ENCODE measurements at places on chromosomes 3 and 15.
A peak's percentile ranks its signal among the peaks of the same experiment; 100 is the strongest.

- no peak for DNase-seq
Observed at GRCh38 chr3:114336122-114336697, 42.4 kb downstream of the TIGIT start.

GRCh38 chr3:19016851-19017250, 131.5 kb upstream of the KCNH8 start:
- DNase-seq: no peak

GRCh38 chr3:6965881-6966280, 105.0 kb downstream of the GRM7 start:
- DNase-seq: no peak

- no peak for DNase-seq
Observed at GRCh38 chr15:68042855-68043222, 11.3 kb upstream of the PIAS1 start.

DNA sequence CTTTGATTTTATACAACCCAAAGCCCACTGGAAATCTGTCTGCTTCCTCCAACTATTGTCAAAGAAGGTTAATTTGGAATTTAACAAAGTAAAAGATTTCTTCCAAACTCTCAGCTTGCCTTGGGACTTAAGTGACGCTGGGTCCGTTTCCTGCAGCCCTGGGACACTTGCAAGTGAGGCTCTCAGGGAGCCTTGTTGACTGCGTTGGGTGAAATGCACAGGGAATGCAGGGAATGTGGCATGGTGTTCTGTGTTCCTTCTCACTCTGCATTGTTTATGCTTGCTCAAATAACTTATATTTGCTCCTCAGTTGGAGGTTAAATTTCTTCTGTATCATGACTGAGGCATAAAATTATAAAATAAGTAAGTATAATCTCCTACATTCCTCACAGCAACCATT, 60.9 kb upstream of the TJP1 start:
- no peak for DNase-seq

- no peak for DNase-seq
Observed at GRCh38 chr15:96358821-96359615, 28.5 kb downstream of the NR2F2 start.

DNA sequence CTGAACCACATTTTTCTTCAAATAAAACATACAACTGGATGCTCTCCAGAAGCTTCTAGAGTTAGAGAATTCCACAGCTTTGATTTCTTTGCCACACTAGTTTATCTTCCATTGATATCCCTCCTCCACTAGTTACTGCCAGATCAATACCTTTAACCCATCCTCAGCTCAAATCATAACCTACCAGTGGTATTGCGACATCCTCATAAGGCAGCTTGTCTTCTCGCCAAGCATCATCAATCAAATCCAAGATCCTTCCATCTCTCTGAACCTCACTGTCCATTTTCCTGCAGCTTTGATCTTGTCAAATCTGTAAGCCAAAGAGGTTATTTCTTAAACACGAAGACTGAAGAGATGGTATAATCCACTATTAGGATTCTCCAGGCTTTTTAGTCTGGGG, 3.2 kb downstream of the ANAPC13 start:
- DNase-seq: no peak

DNA sequence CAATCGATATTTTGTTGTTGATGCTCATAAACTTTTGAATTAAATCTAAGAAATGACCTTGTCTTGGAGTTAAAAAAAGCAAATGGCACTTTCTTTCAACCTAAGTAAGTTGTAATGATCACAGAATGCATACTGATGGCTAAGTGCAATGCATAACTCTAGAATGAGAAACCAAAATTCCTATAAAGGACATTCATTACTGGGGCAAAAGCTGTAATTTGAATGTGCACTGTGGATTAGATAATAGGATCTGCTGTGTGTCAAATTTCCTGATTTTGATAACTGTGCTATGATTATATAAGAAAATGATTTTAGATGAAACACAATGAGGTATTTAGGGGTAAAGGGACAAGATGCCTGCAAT, 14.3 kb downstream of the SIAH2 start:
- DNase-seq: no peak

DNA sequence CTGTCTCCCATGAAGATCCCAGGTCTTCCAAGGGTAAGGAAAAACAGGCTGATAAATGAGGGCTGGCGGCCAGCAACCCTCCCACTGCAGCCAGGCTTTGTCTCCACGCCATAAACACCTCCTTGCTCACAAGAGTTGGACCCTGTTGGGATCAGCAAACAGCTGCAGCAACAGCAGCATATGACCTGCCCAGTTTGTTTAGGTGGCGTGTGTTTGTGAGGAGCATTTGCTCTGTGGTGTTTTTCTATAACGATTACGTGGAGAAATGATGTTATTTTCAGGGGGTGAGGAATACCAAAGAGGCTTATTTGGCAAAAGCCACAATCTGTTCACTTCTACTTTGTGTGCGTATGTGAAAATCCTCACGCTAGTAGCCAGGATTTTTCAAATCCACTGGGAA, 58.5 kb downstream of the RFTN1 start:
- DNase-seq: no peak

- no peak for DNase-seq
Observed at GRCh38 chr3:138124188-138124587, 8.0 kb downstream of the A4GNT start.

- DNase-seq: no peak
Observed at GRCh38 chr15:68814596-68814995, 6.1 kb downstream of the ANP32A start.

DNA sequence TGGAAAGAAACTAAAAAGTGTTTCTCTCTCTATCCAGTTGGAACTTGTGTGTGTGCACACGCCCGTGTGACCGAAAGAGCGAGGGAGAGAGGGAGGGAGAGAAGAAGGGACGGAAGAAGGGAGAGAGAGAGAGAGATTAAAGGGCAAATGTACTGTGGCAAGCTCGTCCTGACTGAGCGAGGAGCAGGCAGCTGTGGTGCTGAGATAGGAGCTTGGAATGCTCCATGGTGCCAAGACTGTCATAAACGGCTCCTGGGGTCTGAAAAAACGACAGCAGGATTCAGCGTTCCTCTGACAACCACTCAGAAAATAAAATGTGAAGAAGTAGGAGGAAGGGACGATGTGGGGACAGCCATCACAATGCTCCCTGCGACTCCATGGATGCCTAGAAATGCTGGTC, 276.0 kb downstream of the SV2B start:
- DNase-seq: no peak

DNA sequence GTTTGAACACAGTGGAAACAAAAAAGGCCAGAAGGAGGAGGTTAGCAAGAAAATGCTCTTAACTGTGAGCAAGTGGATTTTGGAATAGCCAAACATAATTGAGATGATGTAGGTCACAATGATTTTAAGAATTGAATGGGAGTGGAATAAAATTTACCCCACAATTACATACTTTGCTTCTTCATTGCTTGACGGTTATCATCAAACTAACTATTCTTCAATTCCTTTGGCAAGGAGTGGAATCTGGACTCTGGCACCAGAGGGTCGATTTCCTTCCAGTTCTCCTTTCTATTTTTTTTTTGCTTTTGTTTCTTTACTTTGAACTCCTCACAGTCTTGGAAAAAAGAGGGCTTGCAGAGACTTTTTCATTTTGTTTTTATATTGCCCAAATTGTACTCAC, 634.5 kb upstream of the TGFBR2 start:
- no peak for DNase-seq

DNA sequence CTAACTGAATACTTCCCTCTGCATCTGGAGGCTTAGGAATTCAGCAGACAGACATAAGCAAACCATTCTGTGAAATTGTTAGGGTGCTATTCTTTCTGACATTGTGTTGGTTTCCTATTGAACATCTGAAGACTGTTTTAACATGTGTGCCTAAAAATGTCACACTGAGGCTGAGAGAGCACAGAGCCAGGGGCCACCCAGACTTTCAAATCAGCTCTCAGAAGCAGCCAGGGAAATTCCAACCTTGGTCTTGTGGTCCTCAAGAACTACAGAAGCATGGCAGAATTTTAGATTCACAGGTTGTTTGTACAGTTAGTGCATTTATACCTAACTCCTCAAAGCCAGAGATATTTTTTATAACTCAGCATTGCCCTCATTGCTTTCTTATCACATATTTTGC, 929.2 kb upstream of the CFAP20DC start:
- no peak for DNase-seq

GRCh38 chr3:126259411-126260391, 79.3 kb upstream of the ALDH1L1 start:
- no peak for DNase-seq

- peak; percentile 89 for DNase-seq
Observed at GRCh38 chr3:16801223-16801622, 83.5 kb upstream of the PLCL2 start.

- no peak for DNase-seq
Observed at GRCh38 chr15:70355275-70355795, 257.6 kb upstream of the TLE3 start.

DNA sequence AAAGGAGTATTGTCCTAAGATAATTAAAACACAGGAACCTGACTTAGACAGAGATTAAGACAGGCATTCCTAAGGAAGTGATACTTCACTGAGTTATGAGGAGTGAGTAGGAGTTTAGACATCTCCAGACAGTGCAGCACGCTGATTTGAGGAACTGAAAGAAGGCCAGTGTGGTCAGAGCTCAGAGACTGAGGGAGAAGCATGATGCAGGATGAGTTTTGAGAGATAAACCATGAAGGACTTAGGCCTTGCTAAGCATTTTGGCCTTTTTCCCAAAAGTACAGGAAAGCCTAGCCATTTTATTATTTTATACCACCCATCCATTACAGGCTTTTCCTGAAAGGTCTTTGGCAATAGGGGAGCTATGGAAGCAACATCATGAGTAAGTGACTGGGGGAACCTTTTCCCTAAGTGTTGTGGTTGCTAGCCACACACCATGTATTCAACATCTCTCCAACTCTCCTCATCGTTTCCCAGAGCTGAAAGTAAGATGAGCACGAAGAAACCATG, 375.6 kb upstream of the TPRG1 start:
- no peak for DNase-seq

DNA sequence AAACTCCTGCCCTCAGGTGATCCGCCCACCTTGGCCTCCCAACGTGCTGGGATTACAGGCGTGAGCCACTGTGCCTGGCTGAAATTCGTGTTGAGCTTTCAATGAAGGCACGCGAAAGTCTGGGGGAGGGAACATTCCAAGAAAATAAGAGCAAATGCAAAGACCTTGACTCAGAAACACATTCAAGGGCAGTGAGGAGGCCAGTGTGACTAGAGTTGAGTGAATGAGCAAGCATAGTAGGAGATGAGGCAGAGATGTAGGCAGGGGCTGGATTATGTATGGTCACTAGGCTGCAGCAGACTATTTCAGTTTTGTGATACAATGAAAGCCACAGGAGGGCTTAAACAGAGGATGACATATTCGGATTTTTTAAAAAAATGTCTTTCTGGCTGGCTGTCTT, 67.0 kb downstream of the SCN11A start:
- no peak for DNase-seq

DNA sequence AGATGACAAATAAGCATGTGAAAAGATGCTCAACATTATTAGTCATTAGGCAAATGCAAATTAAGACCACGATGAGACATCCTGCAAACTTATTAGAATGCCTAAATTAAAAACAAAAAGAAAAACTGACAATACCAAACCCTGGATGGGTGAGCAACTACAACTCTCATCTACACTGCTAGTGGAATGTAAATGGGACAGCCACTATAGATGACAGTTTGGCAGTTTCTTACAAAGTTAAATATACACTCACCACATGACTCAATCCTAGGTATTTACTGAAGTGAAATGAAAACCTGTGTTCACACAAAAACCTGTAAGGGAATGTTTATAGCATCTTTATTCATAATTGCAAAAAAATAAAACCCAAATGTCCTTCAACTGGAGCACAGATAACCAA, 74.7 kb downstream of the NPTN start:
- no peak for DNase-seq

GRCh38 chr3:44048196-44048924, 193.3 kb upstream of the TOPAZ1 start:
- DNase-seq: no peak

DNA sequence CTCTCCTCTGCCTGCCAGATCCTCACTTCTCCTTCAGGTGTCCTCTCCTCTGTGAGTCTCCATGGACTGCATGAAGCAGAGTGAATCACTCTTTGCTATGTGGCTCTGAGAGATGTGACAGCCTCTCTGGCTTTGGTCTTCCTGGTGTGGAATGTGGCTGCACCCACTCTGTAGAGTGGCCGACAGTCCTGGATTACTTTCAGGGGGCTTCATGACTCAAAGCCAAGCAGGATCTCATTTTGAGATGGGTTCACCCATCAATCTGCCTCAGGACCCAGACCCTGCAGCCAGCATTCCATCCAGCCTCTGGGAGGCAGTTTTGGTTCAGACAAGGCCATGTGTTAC, 221.9 kb upstream of the LYSMD4 start:
- no peak for DNase-seq

DNA sequence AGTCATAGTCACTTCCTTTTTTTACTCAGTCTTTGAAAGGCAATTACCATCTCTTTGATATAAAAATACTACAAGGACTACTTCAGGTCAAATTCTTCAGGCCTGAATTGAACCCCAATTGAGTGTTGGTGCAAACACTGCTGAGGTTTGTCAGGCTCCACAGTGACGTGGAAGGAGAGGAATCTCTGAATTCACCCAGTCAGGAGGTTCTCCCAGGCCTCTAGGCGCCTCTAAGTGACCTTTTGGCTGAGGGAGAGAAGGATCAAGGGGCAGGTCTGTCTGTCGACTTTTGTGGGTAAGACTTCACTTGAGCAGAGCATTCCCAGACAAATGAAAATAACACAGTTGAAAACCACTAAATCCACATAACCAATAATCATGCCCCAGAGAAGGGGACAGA, 227.6 kb upstream of the CHRNA7 start:
- DNase-seq: no peak

GRCh38 chr15:77001966-77002365, 7.0 kb downstream of the PSTPIP1 start:
- DNase-seq: no peak

- DNase-seq: peak; percentile 91
Observed at GRCh38 chr3:172153335-172153861, 114.0 kb downstream of the FNDC3B start.

GRCh38 chr3:31403197-31403596, 129.5 kb upstream of the STT3B start:
- DNase-seq: no peak

- DNase-seq: no peak
Observed at GRCh38 chr3:129586746-129587430, 19.6 kb downstream of the PLXND1 start.

DNA sequence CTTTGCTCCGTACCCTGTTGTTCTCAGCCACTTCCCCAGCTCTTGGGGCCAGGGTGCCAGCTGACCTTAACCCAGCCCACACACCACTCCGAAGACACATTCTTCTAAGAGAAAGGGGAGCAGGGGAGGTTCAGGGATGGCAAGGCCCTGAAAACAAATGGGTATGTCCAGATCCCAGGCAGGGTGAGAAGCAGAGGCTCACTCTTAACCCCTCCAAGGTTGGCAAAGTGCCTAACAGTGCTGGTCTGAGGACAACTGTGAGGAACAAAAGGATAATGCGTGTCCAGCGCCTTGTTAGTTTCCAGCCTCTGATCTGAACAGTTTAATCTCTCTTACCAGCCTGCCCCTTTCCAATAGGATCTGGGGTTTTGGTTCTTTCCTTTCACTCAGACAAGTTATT, 1.5 kb downstream of the TMEM44 start:
- no peak for DNase-seq

- peak; percentile 83 for DNase-seq
Observed at GRCh38 chr3:160343132-160343531, 55.9 kb downstream of the IFT80 start.

All from Kasumi-1 (cell line).